ENCODE measurements at places on chromosomes 4 and X.

- peak; percentile 16 for DNase-seq
Observed at GRCh38 chr4:41384992-41385391, 128.3 kb downstream of the UCHL1 start.

- DNase-seq, result no peak
Observed at GRCh38 chr4:152571296-152571695, 35.4 kb upstream of the FBXW7 start.

DNA sequence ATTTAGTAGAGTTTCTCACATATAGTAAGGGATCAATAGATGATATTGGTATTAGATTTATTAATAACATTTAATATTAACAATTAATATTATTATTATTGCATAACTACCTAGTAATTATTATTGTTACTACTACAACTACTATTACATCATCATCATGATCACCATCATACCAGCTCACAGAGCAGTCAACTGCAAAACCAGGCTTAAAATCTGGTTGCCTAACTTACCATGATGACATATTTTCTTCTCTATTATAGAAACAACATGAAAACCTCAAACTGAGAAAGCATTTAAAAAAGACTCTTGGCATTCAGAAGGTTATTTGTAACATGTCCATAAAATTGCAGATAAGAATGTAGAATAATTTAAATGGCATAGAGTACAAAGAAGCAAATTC is 247.0 kb upstream of the TTC29 start:
- no peak for DNase-seq

- DNase-seq, result no peak
Observed at GRCh38 chrX:828411-828959, 197.9 kb downstream of the SHOX start.

DNA sequence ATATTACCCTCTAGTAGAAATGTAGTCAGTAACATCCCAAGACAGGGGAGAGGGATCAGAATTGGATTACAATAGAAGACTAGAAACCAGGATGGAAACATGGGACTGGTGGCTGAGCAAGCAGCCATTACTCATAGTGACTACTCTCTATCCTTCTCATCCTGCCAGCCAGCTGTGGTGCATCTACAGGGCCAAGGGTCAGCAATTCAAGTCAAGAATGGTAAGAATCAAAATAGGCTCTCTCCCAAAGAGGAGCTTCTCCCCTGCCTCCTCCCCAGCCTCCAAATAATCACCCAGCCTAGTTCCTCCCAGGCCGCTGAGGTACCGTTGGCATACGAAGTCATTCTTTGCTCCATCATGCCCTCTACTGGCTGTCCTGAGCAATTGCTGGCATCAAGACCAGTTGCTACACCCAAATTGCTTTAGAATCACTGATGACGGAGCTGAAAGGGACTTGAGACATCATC is 19.4 kb downstream of the AWAT2 start:
- DNase-seq, result peak; percentile 60

GRCh38 chr4:102531462-102531861 is 30.3 kb downstream of the NFKB1 start:
- DNase-seq, result no peak

DNA sequence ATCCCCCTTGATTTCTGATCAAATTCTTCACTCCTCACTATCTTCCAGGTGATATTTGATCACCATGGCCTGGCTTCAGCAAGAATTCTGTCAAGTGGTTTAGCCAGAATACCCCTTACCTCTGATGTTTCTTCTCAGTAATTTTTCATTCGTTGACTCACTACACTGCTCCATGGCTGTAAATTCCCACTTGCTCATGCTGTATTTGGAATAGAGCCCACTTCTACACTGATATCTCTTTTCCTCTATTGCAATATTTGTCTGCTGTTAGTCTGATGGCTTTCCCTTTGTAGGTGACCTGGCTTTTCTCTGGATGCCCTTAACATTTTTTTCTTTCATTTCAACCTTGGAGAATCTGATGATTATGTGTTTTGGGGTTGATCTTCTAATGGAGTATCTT is 73.9 kb upstream of the DIPK2B start:
- no peak for DNase-seq

DNA sequence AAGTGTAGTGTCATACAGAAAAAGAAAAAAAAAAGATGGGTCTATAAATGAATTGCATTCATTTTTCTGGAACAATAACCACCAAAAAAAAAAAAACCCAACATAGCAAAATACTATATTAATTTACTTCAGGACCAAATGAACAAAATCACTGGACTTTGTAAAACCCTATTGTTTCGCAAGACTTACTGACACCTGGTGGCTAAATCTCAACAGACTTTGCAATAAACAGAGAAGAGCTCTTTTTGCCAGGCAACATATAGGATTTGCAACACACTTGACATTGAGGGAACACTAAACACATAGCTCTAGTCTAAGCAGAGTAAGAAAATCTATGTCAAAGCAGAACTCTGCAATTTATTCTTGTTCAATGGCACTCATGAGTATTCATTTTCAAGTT is 990.2 kb downstream of the STPG2 start:
- no peak for DNase-seq

DNA sequence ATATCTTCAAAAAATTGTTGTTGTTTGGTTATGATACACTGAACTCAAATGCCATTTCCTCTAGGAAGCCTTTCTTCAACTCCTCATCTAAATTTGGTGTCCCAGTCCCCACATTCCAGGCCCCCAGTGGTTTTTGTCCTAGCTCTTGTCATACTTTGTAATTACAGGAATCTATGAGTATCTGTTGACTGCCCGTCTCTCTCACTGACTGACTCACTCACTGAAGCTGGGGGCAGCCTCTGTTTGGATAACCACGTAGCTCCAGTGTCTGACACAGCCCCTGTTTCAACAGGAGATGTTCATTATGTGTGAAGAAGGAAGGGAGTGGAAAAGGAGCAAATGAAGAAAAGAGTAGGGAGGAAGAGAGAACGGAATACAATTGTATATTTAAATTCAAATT is 284.1 kb upstream of the TENM3 start:
- DNase-seq, result no peak

DNA sequence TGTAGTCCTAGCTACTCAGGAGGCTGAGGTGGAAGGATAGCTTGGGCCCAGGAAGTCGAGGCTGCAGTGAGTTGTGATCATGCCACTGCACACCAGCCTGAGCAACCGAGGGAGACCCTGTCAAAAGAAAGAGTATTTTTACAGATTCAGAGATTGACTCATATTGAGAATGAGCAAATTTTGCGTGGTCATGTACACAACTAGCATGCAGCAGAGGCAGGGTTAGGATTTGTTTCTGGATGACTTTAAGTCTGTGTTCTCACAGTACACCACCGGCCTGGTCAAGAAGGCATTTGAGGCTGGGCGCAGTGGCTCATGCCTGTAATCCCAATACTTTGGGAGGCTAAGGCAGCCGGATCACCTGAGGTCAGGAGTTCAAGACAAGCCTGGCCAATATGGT is 44.8 kb upstream of the CBR4 start:
- DNase-seq, result no peak

DNA sequence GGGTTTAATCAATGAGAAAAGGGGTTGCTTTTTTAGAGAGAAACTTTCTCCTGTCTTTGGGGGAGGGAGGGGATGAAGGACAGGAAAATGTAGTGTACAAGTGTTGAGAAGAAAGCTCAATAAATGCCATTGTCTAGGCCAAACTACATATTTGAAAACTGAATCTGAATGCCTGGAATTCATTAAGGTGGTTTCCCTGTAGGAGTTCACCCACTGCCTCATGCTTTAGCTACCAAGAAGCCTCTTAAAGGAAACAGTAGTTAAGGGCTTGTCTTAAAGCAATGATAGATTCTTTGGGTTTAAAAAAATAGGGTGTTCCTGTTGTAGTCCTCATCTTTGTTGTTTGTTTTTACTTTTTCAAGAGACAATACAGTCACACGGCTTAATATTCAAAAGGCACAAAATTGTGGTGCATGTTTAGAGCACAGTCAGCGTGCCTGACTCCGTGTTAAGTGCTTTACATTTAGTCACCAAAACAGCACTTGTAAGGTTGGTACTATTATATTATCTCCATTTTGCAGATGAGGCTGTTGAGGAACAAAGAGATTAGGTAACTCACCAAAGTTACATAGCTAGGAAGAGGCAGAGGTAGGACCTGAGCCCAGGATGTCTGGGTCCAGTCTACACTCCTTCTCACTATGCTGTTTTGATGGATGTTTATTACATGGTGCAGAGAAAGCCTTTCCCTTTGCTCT is 46.0 kb downstream of the FNIP2 start:
- DNase-seq, result no peak

DNA sequence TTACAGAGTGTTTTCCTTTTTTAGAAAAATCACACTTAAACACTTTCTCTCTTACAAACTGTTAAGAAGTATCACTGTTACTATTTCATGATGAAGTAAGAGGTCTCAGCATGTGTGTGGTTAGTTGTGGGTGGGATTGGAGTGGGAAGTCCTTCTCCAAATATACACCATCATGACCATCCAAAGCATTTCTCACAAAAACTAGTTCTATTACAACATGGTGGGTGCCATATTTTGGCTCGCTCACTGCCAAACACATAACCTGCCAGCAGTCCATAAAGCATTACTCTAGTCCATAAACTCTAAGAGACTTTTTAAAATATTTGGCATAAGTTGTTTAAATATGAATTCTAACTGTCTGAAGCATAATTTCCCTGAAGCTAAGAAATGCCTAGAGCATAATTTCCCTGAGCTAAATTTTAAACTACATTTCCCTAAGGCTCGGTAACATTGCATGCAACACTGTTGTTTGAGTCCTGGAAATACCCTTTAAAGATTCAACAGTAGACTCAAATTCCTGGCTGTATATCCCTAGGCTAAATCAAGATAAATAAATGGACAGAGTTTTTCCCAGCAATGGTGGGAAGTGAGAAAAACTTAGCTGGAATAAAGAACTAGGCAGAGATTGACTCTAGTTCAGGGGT is 415.0 kb upstream of the INTU start:
- no peak for DNase-seq

DNA sequence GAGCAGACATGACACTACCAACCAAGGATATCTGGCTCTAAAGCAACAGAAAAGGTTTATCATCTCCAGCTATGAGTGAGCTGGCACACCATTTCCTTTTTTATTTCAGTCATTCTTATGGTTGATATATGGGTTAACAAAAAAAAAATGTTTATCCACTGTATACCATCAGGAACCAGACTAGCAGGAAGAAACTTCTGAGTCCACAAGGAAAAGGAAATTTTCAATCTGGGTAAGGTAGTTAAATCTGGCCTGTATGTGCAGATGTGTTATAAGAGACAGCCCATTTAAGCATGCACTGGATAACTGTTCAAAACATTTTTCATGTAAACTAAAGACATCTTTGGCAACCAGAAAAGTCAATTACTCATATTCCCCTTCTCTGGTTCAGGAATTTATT is 35.0 kb downstream of the AMMECR1 start:
- no peak for DNase-seq

DNA sequence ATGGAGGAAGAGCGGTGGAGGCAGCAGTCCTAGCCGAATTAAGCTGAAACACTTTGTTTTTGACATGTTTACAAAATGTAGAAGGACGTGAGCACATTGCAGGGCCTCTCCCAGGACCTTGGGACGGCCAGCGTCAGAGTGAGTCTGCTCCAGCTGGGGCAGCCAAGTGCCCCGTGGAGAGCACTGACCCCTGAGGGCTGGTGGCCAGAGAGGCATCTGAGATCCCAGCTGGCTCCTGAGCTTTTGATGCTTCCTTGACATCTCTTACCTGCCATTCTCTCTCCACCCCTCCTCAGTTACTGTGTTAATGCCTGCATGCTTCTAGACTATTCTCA is 24.7 kb downstream of the NAT8L start:
- no peak for DNase-seq

- DNase-seq, result no peak
Observed at GRCh38 chr4:44368413-44369167, 80.0 kb downstream of the KCTD8 start.
